ENCODE measurements at places on chromosomes 11 and 22.

- no peak for DNase-seq
These were observed 14.4 kb upstream of the TBC1D10A start for GRCh38 chr22:30340911-30341685.

GRCh38 chr11:98495601-98496000 is 525.1 kb upstream of the CNTN5 start:
- DNase-seq = no peak

GRCh38 chr11:68033708-68034045 is 3.2 kb downstream of the NDUFS8 start:
- no peak for DNase-seq

- DNase-seq = no peak
These were observed 1318.9 kb downstream of the LRRC4C start for GRCh38 chr11:40140560-40140959.

- no peak for DNase-seq
These were observed 562 bp downstream of the DGAT2 start for GRCh38 chr11:75768909-75769771.

DNA sequence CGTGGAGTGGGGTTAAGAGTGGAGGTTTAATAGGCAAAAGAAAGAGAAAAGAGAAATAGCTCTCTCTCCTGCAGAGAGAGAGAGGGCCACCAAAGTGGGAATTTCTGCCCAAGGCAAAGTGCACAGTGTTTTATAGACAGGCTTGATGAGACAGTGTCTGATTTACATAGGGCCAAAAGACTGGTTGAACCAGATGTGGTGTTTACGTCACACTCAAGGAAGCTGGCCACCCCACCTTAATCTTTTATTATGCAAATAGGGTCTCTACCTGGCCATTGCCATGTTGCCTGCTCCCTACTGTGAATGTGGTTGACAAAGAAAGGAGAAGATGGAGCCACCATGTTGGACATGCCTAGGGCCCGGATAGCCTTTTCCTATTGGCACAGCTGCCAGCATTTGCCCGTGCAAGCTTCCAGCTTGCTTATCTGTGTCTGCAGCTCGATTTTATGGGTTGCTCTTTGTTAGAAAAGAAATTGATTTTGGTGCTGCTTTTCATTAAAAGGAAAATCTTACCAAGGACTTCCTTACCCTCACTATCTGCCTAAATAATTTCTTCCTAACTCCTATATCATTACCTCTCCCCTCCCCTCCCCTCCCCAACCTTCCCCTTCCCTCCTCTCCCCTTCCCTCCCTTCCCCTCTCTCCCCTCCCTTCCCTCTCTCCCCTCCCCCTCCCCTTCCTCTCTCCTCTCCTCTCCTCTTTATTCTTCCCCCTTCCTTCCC is 436.0 kb downstream of the NELL1 start:
- DNase-seq = no peak

DNA sequence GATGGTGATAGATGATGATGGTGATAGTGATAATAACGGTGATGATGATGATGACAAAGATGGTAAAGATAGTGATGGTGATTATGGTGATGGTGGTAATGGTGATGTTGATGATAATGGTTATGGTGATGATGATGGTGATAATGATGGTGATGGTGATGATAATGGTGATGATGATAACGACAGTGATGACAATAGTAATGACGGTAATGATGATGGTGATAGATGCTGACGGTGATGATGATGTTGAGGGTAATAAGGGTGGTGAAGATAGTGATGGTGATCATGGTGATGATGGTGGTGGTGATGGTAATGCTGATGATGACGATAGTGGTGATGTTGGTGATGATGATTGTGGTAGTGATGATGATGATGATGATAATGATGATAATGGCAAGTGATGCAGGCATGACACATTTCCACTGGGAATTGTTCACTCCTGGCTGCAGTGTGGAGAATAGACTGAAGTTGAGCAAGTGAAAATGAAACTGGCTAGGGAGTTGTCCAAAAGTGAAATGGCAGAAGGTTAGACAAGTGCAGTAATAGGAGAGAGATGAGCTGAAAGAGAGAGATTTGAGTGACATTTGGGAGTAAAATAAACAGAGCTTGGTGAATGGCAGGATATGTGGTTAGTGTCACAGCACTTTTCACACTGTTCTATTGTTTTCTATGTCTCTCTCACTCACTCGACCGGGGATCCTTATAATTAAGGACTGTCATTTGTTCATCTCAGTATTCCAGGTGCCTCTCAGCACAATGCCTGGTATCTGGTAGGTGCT is 992.5 kb downstream of the OPCML start:
- DNase-seq = no peak

GRCh38 chr11:104124979-104125378 is 39.0 kb downstream of the PDGFD start:
- no peak for DNase-seq

DNA sequence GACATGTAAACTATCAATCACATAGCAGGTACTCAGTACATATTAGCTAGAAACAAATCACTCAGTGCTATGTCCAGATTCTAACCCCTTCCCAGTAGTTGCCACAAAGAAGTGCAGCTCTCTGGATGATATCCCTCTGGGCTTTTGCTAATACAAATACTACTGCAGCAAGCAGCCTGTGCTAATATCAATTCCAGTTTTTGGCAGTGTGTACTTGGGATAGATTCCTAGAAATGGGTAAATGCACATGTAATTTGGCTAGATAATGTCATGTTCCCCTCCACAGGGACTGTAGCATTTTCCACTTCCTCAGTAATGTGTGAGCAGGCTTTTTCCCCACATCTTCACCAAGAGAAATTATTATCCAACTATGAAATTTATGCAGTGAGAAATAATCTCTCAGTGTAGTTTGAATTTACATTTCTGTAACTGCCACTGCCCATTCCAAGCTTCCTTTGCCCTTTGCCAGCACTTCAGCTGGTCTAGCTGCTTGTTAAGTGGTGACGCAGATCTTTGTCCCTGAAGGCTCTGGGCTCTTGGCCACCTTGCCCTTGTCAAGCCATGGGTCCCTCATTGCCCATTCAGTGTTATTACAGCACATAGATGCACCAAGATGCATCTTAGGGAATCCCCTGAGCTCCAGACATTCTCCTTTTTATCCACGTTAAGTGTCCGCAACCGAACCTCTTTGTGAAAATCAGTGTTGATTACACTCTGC is 107.1 kb upstream of the CLPB start:
- DNase-seq = no peak

DNA sequence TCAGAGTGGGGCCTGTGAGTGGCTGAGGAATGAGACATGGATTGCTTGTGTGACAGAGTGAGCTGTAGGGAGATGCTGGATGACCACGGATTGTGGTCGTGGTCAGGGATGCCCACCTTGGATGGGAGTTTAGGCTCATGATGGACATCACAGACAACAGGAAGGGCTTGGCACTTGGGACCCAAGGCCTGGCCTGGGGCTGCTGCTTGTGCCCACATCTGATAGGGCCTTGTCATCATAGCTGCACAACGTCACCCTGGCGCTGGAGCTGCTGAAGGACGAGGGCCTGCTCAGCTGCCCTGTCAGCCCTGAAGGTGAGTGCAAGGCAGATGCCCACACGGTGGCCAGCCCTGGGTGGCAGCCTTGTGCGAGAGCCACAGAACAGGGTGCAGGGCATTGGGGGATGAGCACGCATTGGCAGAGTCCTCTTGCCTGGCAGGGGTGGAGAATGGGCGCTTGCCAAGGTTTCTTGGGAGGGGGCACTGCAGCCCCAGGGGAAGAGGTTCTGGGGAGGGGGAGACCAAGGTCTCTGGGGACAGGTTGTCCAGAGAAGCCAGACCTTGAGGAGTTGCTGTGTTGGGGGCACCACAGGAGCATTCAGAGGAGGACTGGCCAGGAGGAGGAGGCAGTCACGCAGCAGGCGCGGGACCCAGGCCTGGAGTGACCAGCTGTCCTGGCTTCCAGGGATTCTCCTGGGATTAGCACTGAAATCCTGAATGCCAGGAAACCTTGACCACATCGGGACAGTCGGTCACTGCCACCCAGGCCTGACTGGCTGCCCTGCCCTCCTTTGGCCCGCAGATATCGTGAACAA is 25.0 kb downstream of the PARVG start:
- no peak for DNase-seq

GRCh38 chr11:32884770-32885384 is 7.7 kb upstream of the QSER1 start:
- DNase-seq = no peak

GRCh38 chr11:2517016-2517385 is 72.2 kb downstream of the KCNQ1 start:
- no peak for DNase-seq

GRCh38 chr22:49210606-49211005 is 617.1 kb downstream of the BRD1 start:
- no peak for DNase-seq

- DNase-seq = no peak
These were observed 686.2 kb downstream of the METTL15 start for GRCh38 chr11:28794405-28794804.

DNA sequence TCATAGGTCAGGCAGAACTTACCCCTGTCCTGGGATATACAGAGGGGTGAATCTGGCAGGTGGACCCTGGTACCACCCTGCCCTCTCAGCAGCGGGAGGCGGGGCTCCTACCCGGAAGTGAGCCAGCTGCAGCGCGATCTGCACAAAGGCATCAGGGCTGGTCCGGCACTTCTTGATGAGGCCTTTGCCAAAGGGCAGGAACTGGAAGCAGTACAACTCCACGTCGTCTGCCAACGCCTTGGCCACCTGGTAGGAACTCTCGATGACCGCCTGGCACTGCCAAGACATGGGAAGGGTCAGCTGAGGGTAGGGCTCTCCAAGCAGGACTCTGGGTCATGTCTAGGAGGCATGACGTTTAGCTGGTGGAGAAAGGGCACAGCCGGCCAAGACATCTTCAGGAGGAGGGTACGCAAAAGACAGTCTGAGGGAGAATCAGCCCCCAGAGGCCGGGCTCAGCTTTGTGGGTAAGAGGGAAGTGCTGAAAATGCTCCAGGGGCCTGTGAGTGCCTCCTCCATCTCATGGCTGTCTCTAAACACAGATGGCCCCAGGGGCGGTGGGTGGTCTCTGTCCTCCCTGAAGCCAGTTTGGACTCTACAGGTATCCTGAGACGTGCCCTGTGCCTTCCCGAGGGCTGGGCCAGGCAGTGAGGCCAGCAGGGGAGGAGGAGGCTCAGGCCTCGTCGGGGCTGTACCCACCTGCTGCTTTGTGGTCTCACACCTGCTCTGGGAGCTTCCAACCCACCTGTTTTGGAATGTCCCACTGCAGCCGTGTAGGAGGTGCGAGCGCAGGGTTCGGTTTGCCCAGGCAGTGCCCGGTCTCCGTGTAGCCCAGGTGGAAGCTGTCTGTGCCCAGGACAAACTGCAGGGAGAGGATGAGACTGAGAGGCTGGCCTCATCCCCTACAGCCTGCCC is 6.7 kb downstream of the CPT1B start:
- no peak for DNase-seq

GRCh38 chr11:36899800-36900199 is 301.8 kb upstream of the RAG2 start:
- DNase-seq = no peak

DNA sequence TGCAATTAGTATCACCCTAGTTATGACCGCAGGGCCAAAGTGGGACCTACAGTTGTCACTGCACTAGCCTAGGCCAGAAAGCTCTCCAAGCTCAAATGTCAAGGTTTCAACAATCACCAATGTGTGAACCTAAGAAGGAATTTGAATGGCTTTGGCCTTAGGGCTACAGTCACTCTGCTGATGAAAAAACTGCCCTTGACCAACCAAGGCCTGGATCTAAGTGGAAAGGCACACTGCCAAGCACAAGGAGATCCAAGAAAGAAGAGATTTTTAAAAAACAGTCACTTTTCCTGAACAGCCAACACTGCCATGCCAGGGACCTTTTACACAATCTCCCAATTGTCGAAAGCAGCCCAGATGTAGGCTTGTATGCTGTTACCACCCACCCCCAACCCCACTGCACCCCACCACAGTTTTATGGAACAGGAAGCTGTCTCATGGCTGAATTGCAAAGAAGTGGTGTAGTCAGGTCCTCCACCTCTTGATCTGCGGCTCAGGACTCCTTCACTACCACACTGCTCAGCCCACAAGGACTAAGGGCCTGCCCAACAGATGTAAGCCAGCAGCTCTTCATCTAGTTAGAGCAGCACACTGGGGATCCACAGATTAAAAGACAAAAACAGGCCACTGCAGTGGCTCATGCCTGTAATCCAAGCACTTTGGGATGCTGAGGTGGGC is 32.9 kb downstream of the SMCO4 start:
- DNase-seq = no peak

DNA sequence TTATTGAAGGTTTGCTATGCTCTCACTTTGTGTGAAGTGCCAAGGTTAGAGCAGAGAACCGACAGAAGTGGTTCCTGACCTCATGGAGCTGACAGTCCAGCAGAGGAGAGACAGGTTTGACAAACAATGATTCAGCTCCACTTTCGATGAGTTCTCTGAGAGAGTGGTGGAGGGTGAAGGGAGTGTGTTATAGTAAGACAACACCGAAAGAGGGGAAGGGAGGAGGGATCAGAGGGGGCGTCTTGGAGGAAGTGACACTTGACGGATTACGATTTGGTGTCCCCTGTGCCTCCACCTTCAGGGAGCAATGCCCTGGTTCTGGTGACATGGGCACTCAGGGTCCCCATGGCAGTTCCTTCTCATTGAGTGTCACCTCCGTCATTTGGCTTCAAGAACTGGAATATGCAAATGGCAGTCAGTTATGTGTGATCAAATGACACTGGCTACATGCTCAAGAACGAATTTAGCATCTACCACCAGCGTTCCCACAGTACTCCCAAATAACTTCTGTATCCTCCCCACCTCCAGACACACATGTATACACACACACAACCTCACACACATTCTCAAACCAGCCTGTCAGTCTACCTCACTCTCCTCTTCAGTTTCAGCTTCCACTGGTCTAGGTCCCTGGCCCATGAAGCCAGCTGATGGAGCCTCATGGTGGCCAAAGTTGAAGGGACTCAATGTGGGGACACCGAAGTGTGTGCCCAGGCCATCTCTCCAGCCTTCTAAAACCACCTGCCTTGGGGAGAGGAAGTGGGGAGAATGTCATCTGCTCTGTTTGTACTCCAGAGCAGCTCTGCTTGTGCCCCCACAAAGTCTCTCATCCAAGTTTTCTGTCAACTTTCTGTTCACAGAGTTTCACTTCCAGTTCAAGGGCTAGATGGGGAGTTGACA is 31.4 kb upstream of the NUP160 start:
- no peak for DNase-seq

GRCh38 chr11:117946156-117946841 is 17.1 kb upstream of the TMPRSS13 start:
- DNase-seq = no peak

- DNase-seq = no peak
These were observed 120.5 kb downstream of the HIPK3 start for GRCh38 chr11:33377412-33378370.

DNA sequence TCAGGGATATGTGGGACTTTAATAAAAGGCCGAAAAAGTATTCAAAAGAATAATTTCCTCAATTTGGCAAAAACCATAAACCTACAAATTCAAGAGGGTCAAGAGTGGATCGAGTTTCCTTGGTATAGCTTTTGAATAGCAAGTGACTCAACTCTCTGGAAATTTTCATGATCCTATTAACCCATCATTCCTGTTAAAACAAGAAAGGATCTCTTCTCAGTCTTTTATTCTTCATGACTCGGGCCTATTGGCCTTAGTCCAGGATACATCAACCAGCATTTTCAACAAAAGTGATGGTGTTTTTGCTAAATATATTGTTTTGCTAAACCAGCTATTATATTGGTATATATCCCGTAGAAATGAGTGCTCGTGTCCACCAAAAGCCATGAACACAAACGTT is 110.3 kb downstream of the ATXN10 start:
- DNase-seq = no peak
